ENCODE measurements at places on chromosomes 6 and 20.
A peak's percentile ranks its signal among the peaks of the same experiment; 100 is the strongest.

- DNase-seq: no peak
Measured at GRCh38 chr20:47870475-47870874, 85.2 kb upstream of the SULF2 start.

DNA sequence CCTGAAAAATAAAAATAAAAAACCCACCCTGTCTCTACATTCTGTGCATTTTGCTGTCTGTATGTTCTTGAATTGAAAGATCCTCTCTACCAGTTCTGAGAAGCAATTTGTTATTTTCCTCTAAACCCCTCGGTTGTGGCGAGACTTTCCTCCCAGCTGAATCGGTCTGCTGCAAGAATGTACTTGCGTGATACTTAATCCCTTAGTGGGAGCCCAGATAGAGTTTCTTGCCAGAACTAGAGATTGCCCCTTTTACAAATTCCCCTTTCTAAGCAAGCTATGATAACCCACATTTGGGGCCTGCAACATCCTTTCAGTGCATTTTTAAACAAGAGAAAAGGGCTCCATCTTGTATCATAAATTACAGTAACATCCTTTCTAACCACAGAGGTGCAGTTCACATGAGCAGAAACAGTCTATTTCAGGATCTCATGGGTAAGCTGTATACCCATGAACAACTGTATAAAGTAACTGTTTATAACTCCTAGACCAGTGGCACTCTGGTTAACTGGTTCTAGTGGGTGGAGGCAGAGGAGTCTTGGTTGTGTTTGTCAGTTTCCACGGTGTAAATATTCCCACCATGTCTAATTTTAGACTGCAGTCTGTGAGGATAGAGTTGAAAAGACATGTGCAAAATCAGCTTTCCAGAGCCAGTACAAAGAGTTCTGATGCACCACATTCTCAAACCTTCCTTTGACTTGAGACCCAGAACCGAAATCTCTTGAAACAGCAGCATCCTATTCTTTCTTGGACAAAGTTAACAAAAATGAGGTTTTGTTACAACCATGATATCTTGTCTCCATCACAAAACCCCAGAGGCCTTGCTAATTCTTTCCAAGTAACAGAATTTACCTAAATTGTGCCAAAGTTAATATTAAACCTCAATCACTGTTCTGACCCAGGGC lies 113.1 kb upstream of the ZNF217 start:
- DNase-seq: no peak

DNA sequence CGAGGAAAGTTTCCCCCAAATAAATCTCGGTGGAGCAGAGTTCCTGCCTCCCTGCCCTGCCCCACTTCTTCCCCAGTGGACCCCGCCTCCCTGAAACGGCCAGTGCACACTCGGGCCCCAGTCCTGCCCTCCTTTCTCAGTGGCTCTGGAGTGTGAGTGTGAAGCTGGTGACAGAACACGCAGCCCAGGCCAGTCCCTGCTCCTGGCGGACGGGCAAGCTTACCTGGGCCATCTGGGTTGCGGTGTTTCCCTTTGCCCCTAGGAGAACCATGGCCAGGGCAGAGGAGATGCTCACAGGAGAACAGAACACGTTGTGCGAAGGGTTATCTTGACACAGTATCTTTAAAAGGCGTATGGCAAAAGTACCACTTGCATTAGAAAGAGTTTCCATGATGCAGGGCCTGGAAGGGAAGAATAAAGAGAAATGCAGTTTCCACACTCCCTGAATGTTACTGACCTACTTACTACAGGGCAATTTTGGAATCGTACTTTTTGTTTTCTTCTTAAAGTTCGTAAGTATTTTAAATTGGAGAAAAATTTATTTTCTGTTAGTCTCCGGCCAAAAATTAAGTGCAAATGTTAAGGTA lies 2.8 kb downstream of the SERPINB9 start:
- no peak for DNase-seq

DNA sequence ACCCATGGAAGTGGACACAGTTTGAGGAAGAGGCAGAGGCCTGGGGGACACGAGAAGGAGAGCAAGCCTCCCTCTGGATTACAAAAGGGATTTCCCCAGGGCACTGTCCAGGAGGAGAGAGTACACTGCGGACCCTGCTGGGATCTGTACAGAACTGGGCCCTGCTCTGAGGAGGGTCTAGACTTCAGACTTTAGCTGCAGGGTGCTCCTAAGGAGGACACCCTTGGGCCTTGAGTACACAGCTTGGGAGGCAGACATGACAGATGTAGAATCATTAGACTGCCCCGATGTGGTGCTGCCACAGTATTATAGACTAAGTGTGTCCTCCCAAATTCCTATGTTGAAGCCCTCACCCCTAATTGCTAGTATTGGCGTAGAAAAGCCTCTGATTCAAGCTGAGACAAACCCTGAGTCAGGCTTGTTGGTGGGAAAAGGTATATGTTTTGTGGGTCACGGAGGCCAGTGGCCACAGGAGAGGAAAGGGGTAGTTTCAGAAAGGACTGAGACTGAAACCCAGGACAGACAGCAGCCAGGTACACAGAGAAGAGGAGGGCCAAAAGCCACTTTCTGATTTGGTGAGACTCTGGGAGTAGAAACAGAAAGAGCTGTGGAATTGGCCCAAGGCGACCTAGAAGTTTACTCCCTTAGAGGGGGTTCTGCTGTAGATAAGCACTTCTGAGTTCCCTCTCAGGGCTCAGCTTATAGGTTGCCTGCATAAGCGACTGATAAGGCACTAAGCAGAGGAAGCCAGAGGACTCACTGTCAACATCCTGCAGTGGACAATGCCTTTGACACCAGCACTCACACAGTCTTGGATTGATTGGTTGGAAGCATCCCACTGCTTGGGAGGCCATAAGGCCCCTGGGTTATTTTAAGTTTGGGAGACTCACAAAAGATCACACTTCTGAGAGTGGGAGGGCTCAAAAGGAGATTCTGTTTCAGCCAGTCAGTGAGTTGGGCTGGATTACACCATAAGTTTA lies 16.5 kb upstream of the SH3BGRL2 start:
- no peak for DNase-seq

GRCh38 chr20:62768551-62769287 lies 27.6 kb upstream of the MRGBP start:
- no peak for DNase-seq

- no peak for DNase-seq
Measured at GRCh38 chr20:38751360-38751976, 3.2 kb downstream of the ACTR5 start.

GRCh38 chr6:372336-372911 lies 19.1 kb upstream of the IRF4 start:
- DNase-seq: no peak

DNA sequence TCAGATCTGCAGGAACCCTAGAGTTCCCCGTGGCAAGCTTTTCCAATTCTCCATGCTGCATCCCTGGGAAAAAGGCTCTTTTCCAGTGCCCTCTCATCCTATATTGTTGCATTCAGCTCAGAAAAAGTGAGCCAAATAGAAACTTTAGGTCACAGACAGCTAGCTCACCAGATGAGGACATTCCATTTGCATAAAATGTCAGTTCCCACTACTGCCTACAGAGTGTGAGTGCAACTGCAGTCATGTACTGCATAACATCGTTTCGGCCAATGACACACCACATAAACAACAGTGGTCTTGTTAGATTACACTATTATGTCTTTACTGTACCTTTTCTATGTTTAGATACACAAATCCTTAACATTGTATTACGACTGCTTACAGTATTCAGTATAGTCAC lies 8.6 kb downstream of the HS3ST5 start:
- no peak for DNase-seq

DNA sequence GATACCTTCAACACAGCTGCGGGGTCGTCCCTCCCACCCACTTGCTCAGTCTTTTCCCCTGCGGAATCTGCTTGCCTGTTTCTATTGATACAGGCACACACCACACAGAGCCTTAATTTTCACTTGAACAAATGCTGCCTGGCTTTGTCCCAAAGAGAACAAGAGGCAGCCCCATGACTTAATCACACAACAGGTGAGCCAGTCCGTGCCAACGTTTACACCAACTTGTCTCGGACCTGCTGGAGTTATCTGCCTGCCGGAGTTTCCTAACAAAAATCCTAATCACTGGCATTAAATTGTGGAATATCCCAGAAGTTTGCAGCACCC lies 186.8 kb upstream of the RREB1 start:
- DNase-seq: no peak

GRCh38 chr20:36202891-36203338 lies 33.4 kb upstream of the AAR2 start:
- DNase-seq: peak; percentile 53

GRCh38 chr20:54115172-54115854 lies 44.9 kb upstream of the BCAS1 start:
- no peak for DNase-seq

GRCh38 chr20:33602826-33603590 lies 59.1 kb upstream of the C20orf144 start:
- no peak for DNase-seq

DNA sequence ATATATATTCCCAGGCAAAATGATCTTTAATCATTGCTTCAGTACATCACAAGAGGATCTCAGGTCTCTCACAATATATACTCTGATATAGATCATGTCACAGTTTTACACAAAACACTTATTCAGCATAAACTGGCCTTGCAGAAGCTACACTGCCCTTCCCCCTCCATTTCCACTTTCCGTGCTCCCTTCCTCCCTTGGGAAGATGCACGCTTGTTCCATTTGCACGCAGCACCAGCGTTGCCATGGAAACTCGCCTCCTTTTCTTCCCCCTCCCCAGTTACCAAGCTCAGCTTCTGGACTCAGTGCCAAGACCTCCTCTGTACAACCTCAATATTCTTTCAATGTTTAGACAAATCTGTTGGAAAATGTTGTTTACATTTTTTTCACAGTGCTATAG lies 154.6 kb downstream of the RFPL4B start:
- DNase-seq: no peak

DNA sequence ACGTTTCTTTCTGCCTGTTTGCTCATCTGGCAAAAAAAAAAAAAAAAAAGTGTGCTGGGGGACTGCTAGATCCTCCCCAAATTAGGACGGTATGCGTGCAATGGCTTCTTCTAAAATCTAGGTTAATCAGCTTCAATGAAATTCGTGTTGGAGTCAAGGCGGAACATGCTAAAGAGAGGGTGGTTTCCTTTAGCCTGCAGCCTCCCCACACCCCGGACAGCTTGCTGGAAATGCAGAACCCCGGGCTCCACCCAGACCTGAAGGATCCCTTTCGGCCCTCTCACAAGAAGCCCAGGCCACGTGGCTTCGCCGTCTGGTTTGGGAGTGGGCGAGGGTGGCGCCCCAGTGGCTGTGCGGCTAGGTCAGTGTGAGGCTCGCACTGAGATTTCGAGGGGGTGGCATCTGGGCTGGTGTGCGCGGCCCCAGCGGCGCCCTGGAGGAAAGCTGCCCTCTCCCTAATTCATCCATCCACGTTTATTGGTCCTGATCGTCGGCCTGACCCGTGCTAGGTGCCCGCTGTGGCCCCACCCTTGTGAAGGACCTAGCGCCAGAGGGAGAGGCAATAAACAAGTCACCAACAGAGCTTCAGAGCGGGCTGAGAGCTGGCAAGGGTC lies 49.0 kb downstream of the APCDD1L start:
- no peak for DNase-seq

GRCh38 chr20:53776858-53777257 lies 183.2 kb upstream of the ZNF217 start:
- DNase-seq: no peak

- DNase-seq: no peak
Measured at GRCh38 chr20:61978491-61978890, 87.2 kb downstream of the TAF4 start.

GRCh38 chr6:15995493-15995892 lies 133.4 kb upstream of the MYLIP start:
- DNase-seq: no peak

DNA sequence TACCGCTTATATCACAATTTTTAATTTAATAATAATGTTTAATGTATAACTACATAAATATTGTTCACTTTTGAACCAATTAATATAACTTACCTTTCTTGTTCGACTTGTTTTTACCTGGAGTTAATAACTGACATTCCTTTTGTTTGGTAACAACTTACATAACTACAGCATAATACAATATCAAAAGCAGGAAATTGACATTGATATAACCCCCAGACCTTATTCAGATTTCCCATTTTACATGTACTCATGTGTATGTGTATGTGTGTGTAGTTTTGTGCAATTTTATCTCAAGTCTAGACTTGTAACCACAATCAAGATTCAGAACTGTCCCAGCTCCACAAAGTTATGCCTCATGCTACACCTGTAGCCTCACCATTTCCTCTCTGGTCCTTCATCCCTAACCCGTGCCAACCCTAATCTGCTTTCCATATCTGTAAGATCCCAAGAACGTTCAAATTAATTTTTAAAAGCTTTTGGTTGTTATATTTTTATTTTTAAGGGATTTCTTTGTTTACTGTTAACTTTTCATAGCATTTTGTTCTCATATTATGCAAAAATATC lies 190.6 kb downstream of the MANEA start:
- DNase-seq: no peak

GRCh38 chr6:81962198-81962597 lies 209.7 kb upstream of the TENT5A start:
- no peak for DNase-seq

- no peak for DNase-seq
Measured at GRCh38 chr20:20391766-20392165, 23.9 kb downstream of the INSM1 start.

- DNase-seq: no peak
Measured at GRCh38 chr6:56378507-56378906, 131.1 kb upstream of the COL21A1 start.

- DNase-seq: no peak
Measured at GRCh38 chr6:37558168-37558567, 58.5 kb upstream of the CCDC167 start.

DNA sequence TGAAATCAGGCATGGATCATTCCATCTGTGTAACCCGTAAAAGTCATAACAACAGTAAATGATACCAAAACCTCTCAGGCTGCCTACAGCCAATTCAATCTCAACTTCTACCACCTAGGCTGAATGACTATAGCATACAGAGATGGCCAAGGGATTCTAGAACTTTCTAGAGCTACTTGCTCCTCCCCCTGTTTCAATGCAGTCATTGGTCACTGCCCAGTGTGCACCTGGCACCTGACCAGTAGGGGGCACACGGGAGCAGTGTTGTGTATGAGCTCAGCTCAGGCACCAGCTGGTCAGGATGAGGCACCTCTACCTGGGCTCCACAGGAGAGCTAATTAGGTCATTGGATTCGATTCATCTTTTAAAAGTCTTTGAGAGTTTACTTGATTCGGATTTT lies 86.2 kb downstream of the PLEKHG1 start:
- DNase-seq: no peak

DNA sequence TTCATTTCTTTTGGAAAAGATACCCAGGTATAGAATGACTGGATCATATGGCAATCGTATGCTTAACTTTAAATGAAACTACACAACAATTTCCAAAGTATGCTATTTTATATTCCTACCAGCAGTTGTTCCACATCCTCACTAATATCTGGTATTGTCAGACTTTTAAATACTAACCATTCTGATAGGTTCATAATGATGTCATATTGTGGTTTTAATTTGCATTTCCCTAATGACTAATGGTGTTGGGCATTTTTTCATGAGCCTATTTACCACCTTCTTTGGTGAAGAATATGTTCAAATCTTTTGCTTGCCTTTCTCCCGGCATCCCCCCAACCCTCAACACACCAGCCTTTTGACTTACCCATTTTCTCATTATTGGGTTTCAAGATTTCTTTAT lies 96.2 kb upstream of the HMGN3 start:
- DNase-seq: no peak

- DNase-seq: no peak
Measured at GRCh38 chr20:58908221-58908620, 55.7 kb downstream of the GNAS start.

- no peak for DNase-seq
Measured at GRCh38 chr6:140636908-140637402, 1262.5 kb upstream of the CITED2 start.

All from activated CD8-positive, alpha-beta memory T cell treated with anti-CD3 and anti-CD28 coated beads for 4 hours (primary cell).